ENCODE measurements at places on chromosomes 7 and 10.

GRCh38 chr10:48309711-48310226 lies 3.3 kb downstream of the MAPK8 start:
- DNase-seq: no peak

DNA sequence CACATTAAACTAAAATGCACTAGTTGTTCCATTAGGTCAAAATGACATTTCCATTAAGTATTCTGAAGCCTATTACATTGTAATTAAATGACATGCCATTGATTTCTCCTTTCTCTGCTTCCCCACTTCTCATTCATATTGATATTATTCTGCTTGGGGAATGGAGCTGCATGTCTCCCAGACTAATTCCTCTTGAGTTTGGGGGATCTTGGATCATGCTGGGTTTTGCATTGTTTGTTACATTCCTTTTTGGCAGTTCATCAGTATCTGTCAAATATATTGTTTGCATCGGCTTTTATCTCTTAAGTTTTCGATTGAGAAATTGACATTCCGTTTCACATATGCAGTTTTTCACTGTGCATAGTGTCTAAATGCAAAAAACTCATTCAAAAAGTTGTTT lies 65.1 kb upstream of the CYP26C1 start:
- DNase-seq: no peak

- DNase-seq: no peak
Observed at GRCh38 chr7:7321681-7322080, 139.3 kb downstream of the C1GALT1 start.

GRCh38 chr10:119377451-119377957 lies 165.0 kb downstream of the RGS10 start:
- peak; percentile 72 for DNase-seq

DNA sequence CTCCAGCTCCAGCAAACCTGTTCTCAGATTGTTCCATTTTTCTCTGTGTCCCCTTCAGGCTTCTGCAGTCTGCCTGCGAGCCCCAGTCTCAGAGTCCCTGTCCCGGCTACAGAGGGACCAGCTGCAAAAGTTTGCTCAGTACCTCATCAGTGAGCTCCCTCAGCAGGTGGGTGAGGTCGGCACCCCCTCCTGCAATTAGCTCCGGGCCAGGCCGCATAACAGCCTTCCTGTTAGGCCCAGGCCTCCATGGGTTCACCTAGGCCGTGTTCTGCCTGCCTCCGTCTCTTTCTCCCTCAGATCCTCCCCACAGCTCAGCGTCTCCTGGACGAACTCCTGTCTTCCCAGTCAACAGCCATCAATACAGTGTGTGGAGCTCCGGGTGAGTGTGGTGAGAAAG lies 4.3 kb downstream of the ZSWIM8 start:
- no peak for DNase-seq

- no peak for DNase-seq
Observed at GRCh38 chr7:157945401-157945800, 608.6 kb downstream of the DNAJB6 start.

DNA sequence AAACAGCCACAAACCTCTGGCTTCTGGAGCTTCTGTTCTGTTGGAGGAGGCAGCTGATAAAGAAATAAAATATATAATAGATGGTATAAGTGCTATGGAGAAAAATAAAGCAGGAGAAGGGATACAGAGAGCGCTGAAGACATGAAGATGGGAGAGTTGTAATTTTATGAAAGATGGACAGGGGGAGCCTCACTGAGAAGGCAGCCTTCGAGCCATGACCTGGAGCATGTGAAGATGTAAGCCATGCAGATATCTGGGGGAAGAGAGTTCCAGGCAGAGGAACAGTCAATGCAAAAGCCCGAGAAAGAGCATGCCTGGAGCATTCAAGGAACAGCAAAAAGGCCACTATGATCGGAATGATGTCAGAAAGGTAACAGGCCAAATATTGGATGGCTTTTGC lies 187.5 kb downstream of the KIAA1217 start:
- DNase-seq: no peak

DNA sequence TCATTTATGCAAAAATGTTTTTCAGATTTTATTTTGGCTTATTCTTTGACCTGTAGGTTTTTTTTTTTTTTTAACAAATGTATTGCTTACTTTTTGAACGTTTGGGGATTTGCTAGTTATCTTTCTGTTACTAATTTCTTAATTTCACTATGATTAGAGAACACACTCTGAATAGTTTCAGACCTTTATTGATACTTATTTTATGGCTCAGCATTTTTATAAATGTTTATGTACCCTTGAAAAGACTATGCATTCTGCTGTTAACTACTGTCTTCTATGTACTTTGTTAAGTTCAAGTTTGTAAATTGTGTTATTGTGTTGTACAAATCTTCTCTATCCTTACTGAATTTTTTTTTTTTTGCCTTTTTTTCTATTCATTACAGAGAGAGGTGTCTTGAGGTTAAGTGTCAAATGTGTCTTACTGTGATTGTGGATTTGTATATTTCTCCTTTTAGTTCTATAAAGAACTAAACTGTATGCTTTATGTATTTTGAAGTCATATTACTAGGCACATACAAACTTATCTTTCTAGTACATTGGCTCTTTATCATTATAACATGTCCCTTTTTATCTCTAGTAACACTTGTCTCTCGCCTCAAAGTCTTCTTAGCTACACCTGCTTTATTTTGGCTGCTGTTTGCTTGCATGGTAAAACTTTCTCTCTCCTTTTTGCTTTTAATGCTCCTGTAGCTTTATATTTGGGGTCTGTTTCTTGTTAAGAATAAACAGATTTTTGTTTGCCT lies 8.1 kb downstream of the MKLN1 start:
- no peak for DNase-seq

DNA sequence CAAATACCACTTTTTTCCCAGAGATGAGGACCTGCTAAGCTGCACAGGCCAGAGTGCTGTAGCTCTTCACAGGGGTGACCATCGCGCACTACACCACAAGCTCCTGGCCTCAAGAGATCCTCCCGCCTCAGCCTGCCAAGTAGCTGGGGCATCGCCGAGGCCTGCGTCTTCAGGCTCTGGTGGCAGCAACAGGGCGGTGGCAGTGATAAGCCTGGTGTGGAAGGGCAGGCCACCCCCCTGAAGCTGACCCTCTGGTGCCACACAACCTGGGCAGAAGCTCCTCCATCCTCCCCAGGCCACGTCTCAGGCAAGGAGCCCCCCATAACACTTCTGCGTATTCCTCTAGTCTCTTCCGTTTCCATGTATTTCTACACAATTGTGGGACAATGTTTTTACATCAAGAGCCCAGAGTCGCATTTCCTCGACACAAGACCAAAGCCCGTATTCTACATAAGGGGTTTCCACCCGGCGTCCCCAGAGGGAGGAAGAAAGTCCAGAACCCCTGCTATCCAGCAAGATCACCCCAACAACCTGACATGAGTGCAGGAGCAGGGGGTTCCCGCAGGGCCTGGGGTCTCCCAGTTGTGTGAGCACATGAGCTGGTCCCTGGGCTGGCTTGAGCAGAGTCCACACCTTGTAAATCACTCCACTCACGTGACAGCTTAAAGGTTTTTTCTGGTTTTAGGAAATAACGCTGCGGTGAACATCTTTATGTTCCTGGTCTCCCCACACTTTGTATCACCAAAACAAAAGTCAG lies 37.6 kb upstream of the NCAPG2 start:
- no peak for DNase-seq

DNA sequence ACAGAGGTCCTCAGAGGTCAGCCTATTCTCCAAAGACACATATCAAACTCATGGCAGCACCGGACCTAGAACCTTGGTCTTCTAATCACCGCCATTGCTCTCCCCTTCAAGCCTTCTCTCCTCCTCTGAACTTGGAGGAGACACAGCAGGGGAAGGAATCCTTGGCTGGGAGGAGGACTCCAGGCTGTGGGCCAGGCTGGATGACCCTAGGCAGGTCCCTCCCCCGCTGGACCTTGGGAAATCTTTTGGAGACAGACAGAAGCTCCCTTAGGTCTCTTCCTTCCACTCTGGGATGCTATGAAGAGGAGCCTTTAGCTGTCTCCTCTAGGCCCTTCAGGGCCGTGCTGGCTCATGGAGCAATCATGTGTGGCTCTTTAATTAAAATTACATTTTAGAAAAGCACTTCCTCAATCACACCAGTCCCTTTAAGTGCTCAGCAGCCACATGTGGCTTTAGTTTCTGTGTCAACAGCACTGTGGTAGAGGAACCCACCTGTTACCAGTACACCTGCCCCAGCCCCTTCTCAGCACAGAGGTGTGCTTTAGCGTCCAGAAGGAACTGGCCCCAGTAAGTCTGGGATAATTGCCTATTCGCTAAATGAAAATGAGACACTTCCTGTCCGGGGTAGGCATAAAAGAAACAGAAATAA lies 238.2 kb downstream of the CELF2 start:
- DNase-seq: no peak

- no peak for DNase-seq
Observed at GRCh38 chr10:101783736-101784118, 481 bp upstream of the NPM3 start.

- no peak for DNase-seq
Observed at GRCh38 chr10:74103560-74104258, 46.9 kb downstream of the AP3M1 start.

GRCh38 chr7:92843034-92843760 lies 6.8 kb upstream of the CDK6 start:
- DNase-seq: no peak

DNA sequence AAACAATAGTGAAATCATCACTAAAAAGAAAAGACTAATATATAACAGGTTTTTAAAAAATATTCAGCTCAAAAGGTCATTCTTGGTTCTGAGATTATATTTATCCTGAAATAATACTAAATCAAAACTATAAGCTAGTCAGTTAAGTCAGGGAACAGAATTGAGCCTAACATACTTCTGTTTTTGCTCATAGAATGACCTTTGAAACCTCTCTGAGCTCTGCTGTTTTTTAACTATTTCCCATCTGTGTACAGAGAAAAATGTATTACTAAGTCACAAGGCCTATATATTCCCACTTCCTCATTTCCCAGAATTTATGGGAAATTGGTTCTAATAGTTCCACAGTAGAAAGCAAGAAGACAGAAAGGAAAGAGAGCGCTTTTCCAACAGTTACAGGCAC lies 346.8 kb upstream of the ETV1 start:
- DNase-seq: no peak

GRCh38 chr7:86199881-86200614 lies 443.7 kb upstream of the GRM3 start:
- DNase-seq: no peak
